ENCODE measurements at places on chromosomes 6 and 20. TPM values are rescaled to one million over a fixed set of nuclear protein-coding genes. Genes with fewer than 3 reads are reported as not detected.

DNA sequence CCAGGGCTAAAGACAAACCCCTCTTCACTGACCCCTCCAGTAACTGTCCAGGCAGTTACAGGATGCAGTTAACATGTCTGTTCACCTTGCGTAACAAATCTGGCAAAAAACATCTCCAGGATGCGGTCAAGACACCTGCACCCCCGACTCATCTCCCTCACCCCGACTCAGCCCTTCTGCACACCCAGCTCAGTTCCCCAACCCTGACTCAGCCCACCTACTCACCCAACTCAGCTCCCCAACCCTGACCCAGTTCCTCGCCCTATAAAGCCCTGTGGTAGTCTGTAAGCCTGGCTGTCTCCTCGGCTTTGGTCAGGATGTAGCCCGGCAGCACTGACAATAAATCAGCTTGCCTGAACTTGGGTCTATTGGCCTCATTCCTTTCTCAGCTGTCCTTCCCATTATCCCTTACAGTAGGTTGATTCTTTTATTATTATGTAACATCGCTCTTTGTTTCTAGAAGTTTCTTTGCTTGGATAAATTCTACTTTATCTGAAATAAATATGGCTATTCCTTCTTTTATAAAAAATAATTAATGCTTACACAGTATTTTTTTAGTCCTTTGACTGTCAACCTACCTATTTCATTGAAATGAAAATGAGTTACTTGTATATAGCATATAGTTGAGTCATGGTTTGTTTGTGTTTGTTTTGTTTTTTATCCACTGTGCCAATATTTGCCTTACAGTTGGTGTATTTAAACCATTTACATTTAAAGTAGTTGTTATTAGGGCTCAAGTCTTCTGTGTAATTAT, 12.9 kb upstream of the ADTRP start:
- DNase-seq = no peak

GRCh38 chr6:158666628-158667359, 16.9 kb downstream of the SYTL3 start:
- DNase-seq = peak; percentile 74

DNA sequence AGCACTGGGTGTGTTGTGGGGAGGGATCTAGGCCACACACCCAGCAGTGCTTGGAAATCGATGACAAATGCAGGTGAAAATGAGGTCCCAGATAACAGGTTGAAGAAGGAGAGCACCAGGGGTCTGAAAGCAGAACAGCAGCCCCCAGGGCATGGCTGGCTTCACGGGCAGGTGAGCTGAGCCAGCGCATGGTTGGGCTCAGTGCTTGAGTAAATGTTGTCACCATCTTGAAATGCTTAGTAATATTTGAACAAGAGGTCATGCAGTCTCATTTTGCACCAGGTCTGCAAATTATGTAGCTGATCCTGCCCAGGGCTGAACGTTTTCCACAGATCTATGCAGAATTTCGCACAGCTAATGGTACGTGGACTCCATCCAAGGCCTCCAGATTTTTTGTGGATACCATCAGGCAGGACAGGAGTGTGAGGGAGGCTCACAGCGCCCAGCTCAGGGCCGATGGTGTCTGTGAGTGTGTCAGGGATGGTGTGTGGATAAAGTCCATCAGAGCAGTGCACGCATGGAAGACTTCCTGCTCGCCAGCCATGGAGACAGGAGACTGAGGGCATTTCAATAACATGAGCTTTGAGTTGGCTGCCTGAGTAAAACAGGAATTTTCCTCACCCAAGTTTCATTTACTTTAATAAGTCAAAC, 53.1 kb upstream of the SNX9 start:
- DNase-seq = no peak

DNA sequence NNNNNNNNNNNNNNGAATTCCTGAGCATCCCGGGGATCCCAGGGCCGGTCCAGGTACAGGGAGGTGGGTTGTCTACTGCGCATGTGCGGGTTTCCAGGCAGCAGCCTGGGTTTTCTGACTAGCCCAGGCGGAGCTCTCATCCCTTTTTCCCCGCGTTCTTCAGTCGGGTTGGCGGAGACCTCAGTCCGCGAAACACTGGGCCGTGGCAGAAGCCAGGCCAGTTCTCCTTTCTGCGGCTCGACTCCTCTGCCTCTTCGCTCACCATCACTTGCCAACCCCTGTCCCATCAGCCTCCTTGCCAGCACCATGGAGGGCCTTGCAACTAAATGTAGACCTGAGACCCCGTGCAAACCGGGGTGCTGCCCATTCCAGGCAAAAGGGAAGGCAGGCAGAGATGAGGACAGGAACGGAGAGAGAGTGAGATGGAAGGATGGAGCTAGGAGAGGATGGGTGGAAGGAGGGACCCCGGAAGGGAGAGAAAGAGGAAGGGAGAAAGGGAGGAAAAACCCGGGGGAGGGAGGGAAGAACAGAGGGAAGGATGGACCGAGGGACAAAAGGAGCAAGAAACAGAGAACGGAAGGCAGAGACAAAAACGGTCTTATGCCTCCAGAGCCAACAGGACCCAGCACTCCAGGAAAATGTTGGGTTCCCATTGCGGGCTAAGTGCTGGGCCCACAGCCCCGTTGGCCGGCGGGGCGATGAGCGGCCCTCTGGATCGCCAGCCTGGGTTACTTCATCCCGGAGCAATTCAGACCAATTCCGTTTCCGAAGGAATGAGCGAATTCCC, 445.4 kb upstream of the DEFB115 start:
- DNase-seq = peak; percentile 30

DNA sequence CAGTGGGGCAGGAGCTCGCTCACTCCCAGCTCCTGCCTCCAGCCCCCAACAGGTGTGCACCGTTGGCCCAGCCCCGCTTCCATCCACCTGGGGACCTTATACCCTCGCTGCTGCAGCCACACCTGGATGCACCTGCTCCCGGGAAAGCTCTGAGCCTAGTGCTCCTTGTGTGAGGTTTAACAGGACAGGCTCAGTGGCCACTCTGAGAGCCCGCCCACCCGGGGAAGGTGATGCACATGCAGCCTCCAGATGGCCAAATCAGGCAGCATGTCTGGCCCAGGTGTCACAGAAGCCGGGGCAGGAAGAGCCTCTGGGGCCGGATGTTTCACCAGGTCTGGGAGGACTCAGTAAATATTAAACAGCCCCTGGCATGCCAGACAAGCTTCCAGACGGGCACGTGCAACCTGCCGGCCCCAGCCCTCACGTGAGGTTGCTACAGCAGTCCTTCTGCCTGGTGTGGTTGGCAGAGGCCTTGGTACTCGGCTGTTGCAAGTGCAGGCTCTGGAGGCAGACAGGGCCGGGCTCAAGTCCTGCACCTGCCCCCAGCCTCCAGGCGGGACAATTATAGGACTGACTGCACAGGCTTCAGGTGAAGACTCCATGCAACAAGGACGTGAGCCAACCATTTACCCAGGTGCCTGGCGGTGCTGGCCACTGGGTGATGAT, 66.9 kb downstream of the RIPOR3 start:
- DNase-seq = peak; percentile 78

- no peak for DNase-seq
Observed at GRCh38 chr6:112184951-112185350, 69.4 kb downstream of the LAMA4 start.

GRCh38 chr6:33742092-33742491, 4.6 kb downstream of the IP6K3 start:
- no peak for DNase-seq

DNA sequence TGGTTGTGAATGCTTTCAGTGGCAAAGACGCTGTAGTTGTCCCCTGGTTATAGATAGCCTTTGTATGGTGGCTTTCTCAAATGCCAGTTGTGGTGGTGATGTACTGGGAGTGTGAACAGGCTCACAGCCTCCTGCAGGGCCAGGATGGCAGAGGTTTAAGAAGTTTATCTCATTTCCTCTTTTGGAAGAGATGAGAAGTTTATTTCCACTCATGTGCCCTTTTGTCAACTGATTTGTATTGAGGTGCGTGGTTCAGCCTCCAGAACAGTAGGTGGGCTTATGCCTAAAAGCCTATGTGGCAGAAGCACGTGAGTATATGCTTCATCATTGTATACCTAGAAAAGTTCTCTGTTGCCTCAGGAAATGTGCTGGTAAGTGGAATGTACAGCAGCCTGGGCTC, 13.7 kb upstream of the ZFP57 start:
- no peak for DNase-seq

GRCh38 chr6:99276747-99277146, 72.7 kb downstream of the FAXC start:
- DNase-seq = no peak

DNA sequence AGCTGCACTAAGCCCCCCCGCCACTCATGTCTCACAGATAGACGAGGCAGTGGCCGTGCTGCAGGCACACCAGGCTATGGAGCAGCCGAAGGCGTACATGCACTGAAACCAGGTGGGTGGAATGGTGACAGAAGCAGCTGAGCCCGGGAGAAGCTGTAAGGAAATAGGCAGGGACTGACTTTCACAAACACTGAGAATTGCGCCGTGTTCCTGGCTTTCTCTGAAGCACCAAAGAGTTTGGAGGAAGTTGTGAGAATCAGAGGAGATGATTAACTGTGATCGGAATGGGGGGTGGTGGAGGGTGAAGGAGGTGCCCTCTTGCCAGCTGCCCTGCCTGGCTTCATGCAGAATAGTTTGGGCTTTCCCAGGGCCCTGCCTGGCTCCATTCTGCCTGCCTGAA, 21.6 kb downstream of the TOMM34 start:
- DNase-seq = no peak

- DNase-seq = no peak
Observed at GRCh38 chr6:15475872-15476271, 187.0 kb downstream of the DTNBP1 start.

DNA sequence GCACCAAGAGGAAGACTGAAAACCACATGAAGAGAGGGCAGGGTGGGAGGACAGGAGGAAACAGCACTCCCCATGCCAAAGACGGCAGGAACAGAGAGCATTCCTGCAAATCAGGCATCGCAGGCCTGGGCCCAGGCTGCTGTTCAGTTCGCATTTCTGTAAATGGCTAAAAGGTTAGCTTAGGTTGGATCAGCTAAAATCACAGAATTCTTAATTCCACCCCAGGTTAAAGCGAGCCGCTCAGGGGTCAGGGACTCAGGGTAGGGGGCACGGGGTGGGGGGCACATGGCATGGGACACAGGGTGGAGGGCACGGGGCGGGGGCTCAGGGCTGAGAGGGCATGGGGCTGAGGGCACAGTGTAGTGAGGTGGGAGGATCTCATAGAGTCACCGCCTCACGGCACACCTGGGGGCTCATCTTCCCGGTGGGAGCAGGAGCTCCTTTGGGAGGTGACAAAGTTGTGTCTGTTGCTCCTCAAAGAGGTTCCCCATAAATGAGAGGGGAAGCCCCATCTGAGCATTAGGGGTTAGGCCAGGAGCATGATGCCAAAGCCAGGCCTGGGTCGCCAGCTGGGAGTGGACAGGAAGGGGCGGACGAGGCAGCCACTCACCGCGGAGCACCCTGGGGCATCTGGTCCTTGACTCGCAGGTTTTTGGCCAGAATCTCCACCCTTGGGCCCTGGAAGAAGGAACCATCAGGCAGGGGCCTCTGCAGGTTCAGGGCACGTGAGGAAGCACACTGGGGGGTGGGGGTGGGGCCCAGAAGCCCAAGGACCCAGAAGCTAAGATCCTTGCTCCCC, 200.7 kb downstream of the PREX1 start:
- DNase-seq = no peak

- peak; percentile 46 for DNase-seq
Observed at GRCh38 chr6:52152711-52153160, 33.4 kb upstream of the IL17A start.

GRCh38 chr20:12207875-12208274, 290.2 kb downstream of the BTBD3 start:
- peak; percentile 26 for DNase-seq

DNA sequence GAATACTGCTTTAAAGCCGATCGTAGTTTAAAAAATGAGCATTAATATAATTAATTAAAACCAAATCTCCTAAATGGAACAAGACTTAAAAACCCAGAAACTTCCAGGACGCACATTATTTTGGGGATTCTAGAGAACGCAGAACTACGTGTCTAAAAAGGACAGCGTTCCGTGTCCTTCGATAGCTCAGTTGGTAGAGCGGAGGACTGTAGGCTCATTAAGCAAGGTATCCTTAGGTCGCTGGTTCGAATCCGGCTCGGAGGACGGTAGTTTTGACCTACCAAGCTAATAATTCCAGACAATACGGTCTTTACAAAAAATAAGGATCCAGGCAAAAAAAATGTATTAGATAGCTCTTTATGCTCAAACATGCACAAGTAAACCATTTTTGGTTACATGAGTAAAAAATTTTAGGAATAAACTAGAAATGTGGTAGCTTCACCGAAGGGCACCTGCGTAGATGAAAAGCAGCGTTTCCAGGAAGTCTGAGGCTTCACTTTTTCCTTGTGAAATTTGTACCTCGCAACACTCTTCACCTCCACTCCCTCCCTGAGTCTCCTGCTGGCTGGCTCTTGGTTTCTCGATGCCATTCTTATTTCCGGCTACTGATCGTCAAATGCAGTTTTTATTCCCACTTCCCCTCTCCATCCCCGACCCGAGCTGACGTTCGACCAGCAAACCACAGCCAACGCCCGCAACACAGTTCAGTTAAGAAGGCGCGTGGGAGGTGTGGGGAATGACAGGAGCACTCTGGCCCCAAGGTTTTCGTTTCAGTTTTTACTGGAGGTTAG, 19.6 kb upstream of the ABT1 start:
- no peak for DNase-seq

DNA sequence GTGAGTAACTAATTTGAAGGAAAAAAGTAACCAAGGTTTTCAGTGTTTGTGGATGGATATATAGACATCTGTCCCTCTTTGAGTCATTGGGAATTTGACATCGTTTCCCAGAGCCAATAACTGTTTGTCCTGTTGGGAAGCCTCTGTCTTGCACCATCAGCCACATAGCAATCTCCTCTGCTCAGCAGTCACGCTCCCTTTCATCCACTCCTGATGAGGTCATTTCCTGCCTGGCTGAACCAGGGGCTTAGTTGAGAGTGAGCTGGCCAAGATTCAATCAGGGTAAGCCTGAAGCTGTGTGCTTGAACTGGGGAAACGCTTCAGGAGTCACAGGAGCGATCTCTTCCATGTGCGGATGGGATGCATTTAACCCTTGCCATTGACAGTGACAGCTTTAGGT, 121.5 kb upstream of the FOXQ1 start:
- no peak for DNase-seq

DNA sequence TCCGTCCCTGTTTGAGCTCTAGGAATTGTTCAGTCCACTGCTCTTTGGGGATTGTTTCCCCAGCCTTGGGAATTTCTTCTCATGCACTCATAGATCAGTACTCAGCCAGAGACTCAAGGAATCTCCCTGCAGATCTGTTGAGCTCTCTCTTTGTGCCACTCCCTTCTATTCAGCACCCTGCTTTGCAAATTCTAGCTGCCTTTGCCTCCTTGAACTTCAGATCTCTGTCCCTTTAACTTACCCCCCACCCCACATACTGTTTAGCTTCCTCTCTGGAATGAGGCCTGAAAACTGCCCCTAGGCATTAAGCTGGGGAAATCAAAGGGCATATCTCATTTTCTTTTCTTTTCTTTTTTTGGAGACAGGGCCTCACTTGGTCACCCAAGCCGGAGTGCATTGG, 30.5 kb downstream of the QRSL1 start:
- no peak for DNase-seq

GRCh38 chr20:3045042-3045815, 623 bp upstream of the MRPS26 start:
- peak; percentile 77 for DNase-seq

The DEFB124 gene
- total RNA-seq = not detected

The CTNNBL1 gene
- total RNA-seq = 22.7 TPM

The SAMD10 gene
- total RNA-seq = 9.4 TPM

The SMOC2 gene
- 132 TPM for total RNA-seq

The FRMD1 gene
- 16.9 TPM for total RNA-seq

The FKBP1A gene
- 49.5 TPM for total RNA-seq

The SLC17A1 gene
- total RNA-seq = not detected

The KHDC1L gene
- not detected for total RNA-seq

The REPS1 gene
- total RNA-seq = 46.1 TPM

The PLCB1 gene
- 17.7 TPM for total RNA-seq

The AIF1 gene
- total RNA-seq = not detected

Measured in stomach (tissue), 19 donors.